ENCODE measurements at places on chromosomes 4 and X.

GRCh38 chrX:129996120-129996519 is 13.7 kb downstream of the BCORL1 start:
- DNase-seq = no peak

DNA sequence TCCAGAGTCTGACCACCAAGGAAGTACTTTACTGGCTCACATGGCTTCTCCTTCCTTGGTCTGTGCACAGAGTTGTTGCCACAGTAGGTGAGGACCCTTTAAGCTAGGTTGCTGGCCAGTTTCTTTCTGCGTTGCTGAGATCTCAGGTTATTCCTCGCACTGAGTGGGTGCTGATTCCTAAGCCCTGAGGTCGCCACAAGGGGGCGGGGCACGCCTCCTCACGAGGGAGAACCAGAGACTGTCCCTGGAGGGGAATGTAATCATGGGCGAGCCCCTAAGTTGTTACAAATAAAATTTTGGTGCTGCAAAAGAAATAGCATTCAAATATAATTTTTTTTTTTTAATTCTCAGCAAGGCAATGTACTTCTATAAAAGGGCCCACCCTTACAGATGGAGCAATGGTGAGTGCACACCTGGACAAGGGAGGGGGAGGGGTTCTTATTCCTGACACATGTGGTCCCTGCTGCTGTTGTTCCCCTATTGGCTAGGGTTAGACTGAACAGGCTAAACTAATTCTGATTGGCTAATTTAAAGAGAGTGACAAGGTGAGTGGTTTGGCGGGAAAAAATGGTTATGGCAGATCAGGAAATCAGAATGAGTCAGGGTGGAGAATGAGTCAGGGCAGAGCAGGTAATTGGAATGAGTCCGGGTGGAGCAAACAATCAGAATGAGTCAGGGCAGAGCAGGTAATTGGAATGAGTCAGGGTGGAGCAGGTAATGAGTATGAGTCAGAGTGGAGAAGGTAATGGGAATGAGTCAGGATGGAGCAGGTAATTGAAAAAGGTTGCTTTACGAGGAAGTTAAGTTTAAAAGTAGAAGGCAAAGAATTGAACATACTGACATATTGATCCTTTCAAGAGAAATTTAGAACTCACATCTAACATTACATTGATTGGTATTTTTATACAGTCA is 107.5 kb downstream of the VSIG4 start:
- no peak for DNase-seq

- no peak for DNase-seq
These were observed 110.7 kb downstream of the ARAP2 start for GRCh38 chr4:36133658-36134057.

- DNase-seq = no peak
These were observed 508.1 kb upstream of the ARX start for GRCh38 chrX:25523574-25524540.

GRCh38 chrX:77668391-77669237 is 117.4 kb downstream of the ATRX start:
- DNase-seq = no peak

- DNase-seq = no peak
These were observed 39.4 kb upstream of the EFHC2 start for GRCh38 chrX:44382871-44383270.

- DNase-seq = peak; percentile 1
These were observed 130.1 kb upstream of the TECRL start for GRCh38 chr4:64539234-64539849.

- DNase-seq = no peak
These were observed 14.1 kb upstream of the CXCL6 start for GRCh38 chr4:73822389-73822788.

GRCh38 chrX:47690175-47690574 is 31.2 kb upstream of the UXT start:
- no peak for DNase-seq

- DNase-seq = no peak
These were observed 15.1 kb downstream of the TRAPPC2 start for GRCh38 chrX:13719192-13719856.

DNA sequence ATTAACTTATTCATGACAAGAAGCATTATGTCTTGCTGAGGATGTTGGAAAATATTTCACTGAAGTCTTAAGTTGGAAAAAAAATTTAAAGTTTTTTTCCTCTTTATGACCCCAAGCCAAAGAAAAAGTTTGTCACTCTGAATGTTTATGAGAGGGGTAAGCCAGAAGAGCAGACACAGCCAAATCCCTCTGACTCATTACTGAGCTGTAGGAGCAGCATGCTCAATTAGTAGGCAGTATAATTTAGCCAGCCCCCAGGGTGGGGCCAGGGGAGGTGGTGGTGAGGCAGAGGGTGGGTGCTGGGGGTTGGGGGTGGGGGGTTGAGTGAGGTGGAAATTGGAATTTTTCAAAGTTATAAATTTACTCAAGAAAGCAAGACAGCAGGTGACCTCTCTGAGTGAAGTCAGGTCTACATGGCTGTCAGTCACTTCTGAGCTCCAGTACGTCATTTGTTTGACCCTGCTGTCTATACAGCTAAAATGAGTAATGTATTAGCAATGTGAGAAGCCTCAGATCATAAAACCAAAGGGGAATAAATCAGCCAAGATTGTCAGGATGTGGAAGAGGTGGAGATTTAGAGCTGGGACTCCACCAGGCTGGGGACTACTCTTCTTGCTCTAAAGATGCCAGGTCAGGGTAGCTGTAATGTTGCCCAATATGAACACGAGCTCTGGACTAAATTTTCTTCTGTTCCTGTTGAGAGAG is 98.8 kb upstream of the NDP start:
- DNase-seq = no peak

GRCh38 chr4:106343865-106344646 is 24.5 kb downstream of the GIMD1 start:
- no peak for DNase-seq

- peak; percentile 83 for DNase-seq
These were observed 11.2 kb upstream of the ADD1 start for GRCh38 chr4:2832309-2832980.

DNA sequence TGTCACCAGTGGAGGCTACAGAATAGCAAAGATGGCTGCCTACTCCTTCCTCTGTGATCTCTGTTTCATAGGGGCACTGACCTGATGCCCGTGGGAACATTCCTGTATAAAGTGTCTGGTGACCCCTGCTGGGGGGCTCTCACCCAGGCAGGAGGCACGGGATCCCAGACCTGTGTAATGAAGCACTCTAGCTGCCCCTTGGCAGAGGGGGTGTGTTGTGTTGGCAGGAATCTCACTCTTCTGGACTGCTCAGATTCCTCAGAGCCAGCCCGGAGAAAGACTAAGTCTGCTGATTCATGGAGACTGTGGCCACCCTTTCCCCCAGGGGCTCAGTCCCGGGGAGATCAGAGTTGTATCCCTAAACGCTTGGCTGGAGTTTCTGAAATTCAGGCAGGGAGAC is 648.3 kb downstream of the SPRY1 start:
- no peak for DNase-seq

- no peak for DNase-seq
These were observed 275.5 kb downstream of the BCOR start for GRCh38 chrX:39822133-39822748.

GRCh38 chr4:4820261-4820660 is 39.2 kb upstream of the MSX1 start:
- DNase-seq = no peak

- DNase-seq = no peak
These were observed 109.4 kb downstream of the DLG3 start for GRCh38 chrX:70554081-70554480.

- DNase-seq = no peak
These were observed 195.3 kb upstream of the ANXA3 start for GRCh38 chr4:78356251-78356786.

GRCh38 chr4:73505567-73505966 is 24.0 kb downstream of the AFM start:
- no peak for DNase-seq

DNA sequence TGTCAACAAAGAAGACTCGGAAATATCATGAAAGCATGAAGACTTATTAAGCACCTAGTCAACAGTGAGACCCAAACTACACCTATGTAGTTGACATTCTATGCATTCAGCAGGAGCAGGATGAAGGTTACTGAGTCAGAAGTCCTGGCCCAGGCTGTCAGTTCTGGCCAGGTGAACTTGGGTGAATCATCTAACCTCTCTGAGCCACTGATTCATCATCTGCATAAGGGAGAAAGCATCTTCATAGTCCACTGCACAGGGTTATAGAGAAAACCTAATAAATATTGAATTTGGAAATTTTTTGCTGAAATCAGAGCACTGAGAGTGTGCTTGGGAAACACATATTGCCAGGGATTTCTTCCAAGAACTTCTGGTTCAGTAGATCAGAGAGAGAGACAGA is 296.0 kb upstream of the SFRP2 start:
- no peak for DNase-seq

- DNase-seq = peak; percentile 30
These were observed 56.6 kb downstream of the LINC00632 start for GRCh38 chrX:140766024-140766611.

DNA sequence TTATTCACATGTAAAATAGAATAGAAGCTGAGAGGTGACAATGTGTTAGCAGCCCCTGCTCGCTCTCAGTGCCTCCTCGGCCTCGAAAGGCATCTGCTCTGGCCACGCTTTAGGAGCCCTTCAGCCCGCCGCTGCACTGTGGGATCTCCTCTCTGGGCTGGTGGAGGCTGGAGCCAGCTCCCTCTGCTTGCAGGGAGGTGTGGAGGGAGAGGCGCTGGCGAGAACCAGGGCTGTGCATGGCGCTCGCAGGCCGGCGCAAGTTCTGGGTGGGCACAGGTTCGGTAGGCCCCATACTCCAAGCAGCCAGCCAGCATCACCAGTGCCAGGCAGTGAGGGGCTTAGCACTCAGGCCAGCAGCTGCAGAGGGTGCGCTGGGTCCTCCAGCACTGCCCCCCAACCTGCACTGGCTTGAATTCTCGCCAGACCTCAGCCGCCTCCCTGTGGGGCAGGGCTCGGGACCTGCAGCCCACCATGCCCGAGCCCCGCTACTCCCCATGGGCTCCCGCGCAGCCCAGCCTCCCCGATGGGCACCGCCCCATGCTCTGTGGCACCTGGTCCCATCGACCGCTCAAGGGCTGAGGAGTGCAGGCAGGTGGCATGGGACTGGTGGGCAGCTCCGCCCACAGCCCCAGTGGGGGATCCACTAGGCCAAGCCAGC is 1346.7 kb upstream of the IGFBP7 start:
- DNase-seq = no peak

- DNase-seq = no peak
These were observed 313.2 kb downstream of the ANTXR2 start for GRCh38 chr4:79759793-79760192.

DNA sequence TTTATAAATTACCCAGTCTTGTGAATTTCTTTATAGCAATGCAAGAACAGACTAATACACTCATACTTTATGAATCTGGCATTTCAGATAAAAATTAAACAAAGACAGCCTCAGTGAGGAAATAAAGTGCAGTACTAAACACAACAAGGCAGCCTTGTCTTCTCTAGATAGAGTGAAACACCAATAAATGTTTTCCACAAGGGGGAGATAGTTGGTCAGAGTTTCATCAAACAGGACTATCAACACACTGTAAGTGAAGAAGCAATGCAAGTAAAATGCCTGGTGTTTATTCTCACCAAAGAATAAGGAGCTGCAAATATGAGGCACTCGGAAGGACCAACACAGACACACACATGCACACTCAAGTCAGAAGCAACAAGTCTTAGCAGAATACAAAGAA is 62.8 kb downstream of the FAM9B start:
- peak; percentile 21 for DNase-seq

- no peak for DNase-seq
These were observed 31.5 kb upstream of the KLHL2 start for GRCh38 chr4:165175879-165176278.

GRCh38 chr4:70110917-70111316 is 43.1 kb upstream of the PRR27 start:
- no peak for DNase-seq

GRCh38 chr4:124325690-124326089 is 386.8 kb downstream of the ANKRD50 start:
- no peak for DNase-seq

DNA sequence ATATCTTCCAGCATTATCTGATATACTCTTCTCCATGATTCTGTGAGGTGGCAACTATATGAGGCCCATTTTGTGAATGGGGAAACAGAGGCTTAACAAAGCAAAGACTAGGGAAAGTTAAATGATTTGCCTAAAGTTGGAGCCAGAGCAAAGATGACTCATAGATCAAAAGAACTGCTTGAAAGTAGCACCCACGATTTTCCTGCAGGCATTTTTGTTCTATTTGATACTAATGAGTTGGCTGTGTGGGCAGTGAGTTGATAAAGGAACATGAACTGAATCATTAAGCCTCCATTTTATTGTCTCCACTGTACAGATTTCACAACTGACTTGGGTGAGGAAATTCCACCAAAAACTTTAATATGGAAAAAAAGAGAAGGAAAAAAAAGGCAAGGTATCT is 138.9 kb upstream of the IGFBP7 start:
- DNase-seq = no peak

DNA sequence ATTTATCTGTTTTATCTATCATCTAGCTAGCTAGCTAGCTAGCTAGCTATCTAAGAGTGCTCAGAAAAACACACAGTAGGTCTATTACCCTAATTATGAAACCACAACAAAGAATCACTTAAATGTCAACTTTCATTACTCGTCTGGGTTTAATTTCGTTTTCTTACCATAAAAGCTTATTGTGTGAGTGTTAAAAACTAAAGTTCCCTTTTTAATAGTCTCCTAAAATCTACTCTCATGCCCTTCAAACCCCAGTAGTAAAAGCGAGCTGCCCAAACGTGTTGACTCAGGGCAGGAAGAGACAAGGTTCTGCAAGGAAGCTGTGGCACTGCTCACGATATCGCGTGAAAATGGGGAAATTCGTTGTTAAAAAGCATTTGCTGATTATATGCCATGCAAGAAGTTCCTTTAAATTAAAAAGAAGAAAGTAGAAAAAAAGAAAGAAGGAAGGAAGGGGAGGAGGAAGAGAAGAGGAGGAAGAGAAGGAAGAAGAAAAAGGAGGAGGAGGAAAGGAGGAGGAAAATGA is 595 bp downstream of the MBNL3 start:
- DNase-seq = peak; percentile 55

- DNase-seq = no peak
These were observed 12.7 kb upstream of the ACSL1 start for GRCh38 chr4:184838249-184839074.

DNA sequence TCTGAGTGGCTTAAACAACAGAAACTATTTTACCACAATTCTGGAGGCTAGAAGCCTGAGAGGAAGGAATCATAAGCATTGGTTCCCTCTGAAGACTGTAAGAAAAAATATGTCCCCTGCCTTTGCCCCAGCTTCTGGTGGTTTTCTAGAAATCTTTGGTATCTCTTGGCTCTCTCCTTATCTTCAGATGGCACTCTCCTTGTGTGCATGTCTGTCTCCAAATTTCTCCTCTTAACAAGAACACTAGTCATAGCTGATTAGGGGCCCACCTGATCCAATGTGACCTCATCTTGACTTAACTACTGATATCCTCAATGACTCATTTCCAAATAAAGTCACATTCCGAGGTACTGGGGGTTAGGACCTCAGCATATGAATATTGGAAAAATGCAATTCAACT is 635.0 kb upstream of the NR3C2 start:
- DNase-seq = no peak
